Urinary bladder (tissue), 4 donors: ENCODE measurements at places on chromosomes 16 and 17. TPM values are rescaled to one million over a fixed set of nuclear protein-coding genes. Genes with fewer than 3 reads are reported as not detected.

Gene SSH2
- 11.9 TPM for polyA plus RNA-seq

Gene TSPOAP1
- polyA plus RNA-seq: 19.1 TPM

Gene KRTAP16-1
- polyA plus RNA-seq: not detected

Gene KRT17
- 72.1 TPM for polyA plus RNA-seq

Gene RAB26
- polyA plus RNA-seq: 0.63 TPM

Gene CDH1
- 15.7 TPM for polyA plus RNA-seq

Gene CCL2
- polyA plus RNA-seq: 46.2 TPM

Gene TMEM235
- polyA plus RNA-seq: not detected

Gene MMP28
- 48.6 TPM for polyA plus RNA-seq

Gene HCRT
- not detected for polyA plus RNA-seq

Gene SOX8
- 2.7 TPM for polyA plus RNA-seq

Gene EFCAB5
- polyA plus RNA-seq: 0.06 TPM

Gene RFWD3
- polyA plus RNA-seq: 6.9 TPM

Gene SLC16A11
- polyA plus RNA-seq: 1.5 TPM

Gene ADAP2
- 6.7 TPM for polyA plus RNA-seq

Gene ZBTB4
- polyA plus RNA-seq: 76.2 TPM

Gene NPIPA3
- polyA plus RNA-seq: 0.56 TPM

Gene RCVRN
- 0.48 TPM for polyA plus RNA-seq

Gene CES5A
- polyA plus RNA-seq: not detected

Gene MRC2
- 45.1 TPM for polyA plus RNA-seq

Gene LDHD
- polyA plus RNA-seq: 4.6 TPM

Gene NPIPA8
- 0.11 TPM for polyA plus RNA-seq

Gene AATF
- 46.0 TPM for polyA plus RNA-seq

Gene SMIM36
- polyA plus RNA-seq: not detected

Gene MYH13
- polyA plus RNA-seq: 0.01 TPM

Gene PIK3R6
- 0.79 TPM for polyA plus RNA-seq

Gene TMEM114
- polyA plus RNA-seq: not detected

Gene C1QTNF1
- polyA plus RNA-seq: 85.0 TPM

Gene APOH
- polyA plus RNA-seq: 3.3 TPM

Gene AMFR
- polyA plus RNA-seq: 82.6 TPM

Gene ADAD2
- 0.47 TPM for polyA plus RNA-seq

Gene RNF222
- not detected for polyA plus RNA-seq

Gene PRAC1
- polyA plus RNA-seq: 18.0 TPM

Gene TP53
- 31.8 TPM for polyA plus RNA-seq

Gene SPECC1
- 9.8 TPM for polyA plus RNA-seq

Gene KRTAP1-1
- polyA plus RNA-seq: not detected

Gene C16orf96
- 0.04 TPM for polyA plus RNA-seq

Gene RNF43
- polyA plus RNA-seq: 1.2 TPM

Gene SLFN14
- not detected for polyA plus RNA-seq

Gene PRSS8
- polyA plus RNA-seq: 1.6 TPM

Gene TBC1D26
- polyA plus RNA-seq: not detected

Gene RAC3
- polyA plus RNA-seq: 5.9 TPM

Gene COIL
- polyA plus RNA-seq: 11.7 TPM

Gene UNC45B
- 0.03 TPM for polyA plus RNA-seq
